ENCODE measurements at places on chromosomes 7 and 10.

DNA sequence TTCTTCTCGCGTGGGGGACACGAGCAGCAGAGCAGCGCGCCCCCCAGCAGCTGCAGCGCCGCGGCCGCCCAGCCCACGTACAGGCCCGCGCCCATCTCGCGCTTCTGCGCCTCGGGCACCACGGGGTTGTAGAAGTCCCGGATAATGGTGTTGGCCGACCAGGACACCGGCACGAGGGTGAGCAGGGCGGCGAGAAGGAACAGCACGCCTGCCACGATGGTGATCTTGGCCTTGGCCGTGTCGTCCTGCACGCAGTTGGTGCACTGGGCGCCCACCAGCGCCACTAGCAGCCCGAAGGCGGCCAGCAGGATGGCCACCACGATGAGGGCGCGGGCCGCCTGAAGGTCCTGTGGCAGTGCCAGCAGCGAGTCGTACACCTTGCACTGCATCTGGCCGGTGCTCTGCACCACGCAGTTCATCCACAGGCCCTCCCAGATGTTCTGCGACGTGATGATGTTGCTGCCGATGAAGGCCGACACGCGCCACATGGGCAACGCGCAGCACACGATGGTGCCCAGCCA lies 529 bp downstream of the CLDN3 start:
- DNase-seq, result no peak

DNA sequence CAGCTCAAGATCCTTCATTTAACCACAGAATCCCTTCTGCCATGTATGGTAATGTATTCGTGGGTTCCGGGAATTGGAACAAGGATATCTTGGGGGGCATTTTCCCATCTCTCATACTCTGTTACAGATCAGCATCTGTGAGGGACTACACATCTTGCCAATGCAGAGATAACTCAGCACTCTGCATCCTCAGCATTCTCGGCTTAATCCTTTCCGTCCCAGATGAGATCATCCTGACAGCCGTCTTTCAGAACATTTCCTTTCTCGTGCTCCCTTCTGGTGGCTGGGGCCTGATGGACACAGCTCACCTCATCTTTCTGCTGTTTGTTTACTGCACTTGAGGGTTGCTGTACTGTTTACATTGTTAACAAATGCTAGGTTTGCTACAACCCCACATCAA lies 25.3 kb downstream of the FKBP6 start:
- no peak for DNase-seq

DNA sequence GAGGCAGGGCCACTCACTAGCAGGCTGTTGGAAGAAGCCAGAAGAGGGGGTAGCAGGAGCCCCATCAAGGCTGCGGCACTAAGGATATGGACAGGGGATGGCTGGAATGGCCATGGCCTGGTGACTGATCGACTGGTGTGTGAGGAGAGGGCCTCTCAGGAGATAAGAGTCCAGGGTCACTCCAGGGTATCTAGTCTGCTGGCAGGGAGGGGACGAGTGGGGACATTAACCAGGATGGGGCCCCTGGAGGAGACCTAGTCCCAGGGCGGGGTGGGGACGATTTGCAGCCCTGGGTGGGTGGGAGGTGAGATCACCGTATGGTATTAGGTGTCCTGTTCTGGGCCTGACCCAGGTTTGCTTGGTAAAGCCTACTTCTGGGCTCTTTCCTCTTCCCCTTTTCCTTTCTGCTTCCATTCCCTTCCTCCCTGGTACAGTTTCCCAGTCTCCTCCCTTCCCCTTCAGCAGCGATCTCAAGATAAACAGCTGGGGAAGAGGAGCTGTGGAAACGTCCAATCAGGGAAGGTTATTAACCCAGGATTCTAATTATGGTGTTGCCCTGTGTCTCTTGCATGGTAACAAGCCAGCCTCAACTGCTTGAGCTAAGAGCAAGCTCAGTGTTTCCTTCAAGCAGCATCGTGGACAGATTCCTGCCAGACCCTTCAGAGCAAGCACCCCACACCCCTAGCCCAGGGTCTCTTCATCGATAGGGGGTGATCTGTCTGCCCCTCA lies 233.2 kb downstream of the RPS24 start:
- DNase-seq, result no peak

DNA sequence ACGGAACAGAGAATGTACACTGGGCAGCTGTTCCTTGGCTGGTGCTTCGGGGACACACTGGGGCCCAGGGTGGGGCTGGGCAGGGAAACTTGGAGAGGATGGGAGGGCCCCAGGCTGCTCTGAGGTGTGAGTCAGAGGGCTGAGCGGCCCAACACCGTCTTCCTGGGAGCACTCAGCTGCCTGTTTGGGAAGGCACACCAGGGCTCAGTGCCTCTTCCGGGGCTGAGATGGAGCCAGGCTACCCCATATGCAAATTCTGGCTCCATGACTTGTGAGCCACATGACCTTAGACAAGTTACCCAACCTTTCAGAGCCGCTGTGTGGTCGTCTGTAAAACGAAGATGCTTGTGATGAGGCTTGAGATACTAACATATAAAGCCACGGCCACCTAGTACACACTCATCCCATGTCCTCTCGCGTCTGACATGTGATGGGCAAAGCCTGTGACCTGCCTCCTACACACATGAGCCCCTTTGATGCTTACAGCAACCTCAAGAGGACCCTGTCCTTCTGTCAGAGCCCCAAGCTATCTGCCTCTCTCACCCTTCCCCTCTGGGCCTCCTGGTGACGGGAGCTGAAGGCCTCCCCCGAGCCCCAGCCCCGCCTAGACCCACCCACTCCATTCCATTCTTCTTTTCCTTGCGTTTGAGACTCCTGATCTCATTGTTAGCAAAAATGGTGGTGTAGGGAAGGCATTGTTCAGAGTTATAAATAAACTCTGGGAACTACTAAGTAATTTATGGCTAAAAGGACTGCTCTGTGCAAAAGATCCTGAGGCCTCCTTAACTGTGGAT lies 26.1 kb downstream of the KLRG2 start:
- no peak for DNase-seq

DNA sequence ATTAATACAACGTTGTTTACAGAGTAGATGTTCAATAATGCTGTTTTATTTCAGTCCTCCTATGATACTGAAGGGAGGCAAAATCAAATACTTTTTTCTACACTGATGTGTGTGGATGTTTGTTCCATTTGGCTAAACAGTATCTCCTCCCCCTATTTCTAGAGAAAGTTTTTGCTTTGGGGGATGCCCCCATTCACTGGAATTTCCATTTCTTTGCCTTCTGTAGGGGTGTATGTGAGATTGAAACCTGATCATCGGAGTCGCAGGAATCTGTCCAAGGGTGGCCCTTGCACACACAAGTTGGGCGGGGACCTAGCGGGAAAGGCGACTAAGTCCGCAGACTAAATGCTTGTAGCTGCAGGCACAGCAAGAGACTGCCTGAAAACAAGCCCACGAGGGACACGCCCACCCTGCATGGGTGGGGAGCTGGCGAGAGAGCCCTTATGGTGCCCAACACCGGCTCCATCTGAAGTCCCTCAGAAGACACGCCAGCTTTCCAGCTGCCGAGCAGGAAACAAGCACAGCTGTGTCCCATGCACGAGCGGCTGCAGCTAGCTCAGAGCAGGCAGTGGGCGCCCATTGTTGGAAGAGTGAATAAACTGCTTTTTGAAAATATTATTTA lies 58.0 kb downstream of the ESYT2 start:
- DNase-seq, result no peak
